Left lung (tissue), 14 donors: ENCODE measurements at places on chromosomes 12 and 14. TPM values are rescaled to one million over a fixed set of nuclear protein-coding genes. Genes with fewer than 3 reads are reported as not detected.

GRCh38 chr12:10218021-10218420 is 5.3 kb downstream of the GABARAPL1 start:
- DNase-seq, result no peak

GRCh38 chr12:14303661-14304155 is 61.8 kb upstream of the ATF7IP start:
- no peak for DNase-seq

DNA sequence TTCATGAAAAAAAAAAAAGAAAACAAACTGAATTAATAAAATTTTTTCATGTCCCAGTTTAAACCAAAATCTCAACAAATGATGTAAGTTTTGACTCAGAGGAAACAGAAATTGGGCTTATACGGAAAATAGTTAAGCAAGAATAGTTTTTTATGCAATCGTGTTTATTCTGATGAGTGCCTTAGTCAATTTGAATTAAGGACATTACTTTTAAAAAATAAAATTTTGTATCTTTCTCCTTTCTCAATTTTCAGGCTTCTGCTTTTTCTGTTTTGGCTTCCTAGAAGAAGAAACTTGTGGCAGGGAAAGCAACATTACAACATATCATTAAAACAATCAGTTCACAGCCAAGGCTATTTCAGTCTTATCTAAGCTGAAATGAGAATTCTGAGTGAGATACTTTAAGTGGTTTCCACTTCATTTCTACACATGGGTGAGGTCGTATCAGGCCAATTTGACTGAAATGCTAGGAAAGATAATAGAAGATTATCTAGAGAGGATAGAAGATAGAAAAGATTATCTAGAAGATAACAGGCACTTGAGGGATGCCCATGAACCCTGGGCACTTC is 52.4 kb downstream of the BCL2L14 start:
- DNase-seq, result no peak

DNA sequence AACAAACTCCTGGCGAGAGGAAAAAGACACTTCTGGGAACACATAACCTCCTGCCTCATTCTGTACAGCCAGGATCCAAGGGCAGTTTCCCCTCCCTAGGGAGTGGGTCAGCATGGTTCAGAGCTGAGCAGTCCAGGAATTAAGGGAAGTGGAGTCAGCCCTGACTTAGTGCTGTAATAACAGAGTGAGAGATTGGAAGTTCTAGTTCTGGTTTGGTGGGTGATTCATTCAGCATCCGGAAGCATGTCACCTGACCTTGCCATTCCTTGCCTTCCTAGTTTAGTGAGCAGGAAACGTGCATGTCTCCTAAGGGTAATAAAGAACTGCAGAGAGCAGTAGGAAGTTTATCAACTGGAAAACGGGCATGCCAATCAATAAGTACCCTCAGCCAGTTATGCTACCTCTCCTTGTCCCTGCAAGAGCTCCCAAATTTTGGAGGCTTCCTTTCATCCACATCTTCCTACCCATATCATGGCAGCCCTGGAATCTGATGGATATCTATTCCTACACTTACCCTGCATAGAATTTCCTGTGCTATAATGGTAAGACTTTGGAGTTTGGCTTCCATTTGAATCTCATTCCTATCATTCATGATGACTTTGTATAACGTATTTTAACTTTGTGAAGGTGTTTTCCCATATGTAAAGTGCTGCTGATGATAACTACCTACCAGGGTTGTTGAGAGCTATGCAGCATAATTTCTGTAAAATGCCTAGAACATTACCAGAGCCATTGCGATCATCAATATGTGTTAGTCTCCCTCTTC is 28.5 kb upstream of the MAGOHB start:
- no peak for DNase-seq

DNA sequence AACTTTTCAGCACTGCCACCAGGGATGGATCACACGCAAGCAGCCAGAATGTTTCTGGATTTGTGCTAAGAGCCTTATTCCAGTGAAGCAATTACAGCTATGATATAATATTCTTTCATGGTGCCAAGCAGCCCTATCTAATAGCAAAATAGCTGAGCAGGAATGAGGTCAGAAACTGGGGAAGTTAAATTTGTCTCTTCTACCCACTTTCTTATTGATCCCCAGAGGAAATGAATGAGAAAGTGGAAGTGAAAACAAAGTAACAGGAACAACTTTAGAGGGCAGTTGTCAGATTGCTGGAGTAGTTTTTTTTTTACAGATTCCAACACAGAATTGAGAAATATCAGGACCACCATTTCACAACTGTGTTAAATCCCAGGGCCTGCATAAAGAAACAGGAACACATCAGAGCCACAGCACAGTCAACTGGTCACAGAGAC is 44.8 kb downstream of the GCH1 start:
- no peak for DNase-seq

- DNase-seq, result no peak
Observed at GRCh38 chr12:105461271-105461943, 130.9 kb downstream of the C12orf75 start.

- no peak for DNase-seq
Observed at GRCh38 chr12:13049816-13050215, 5.6 kb downstream of the FAM234B start.

DNA sequence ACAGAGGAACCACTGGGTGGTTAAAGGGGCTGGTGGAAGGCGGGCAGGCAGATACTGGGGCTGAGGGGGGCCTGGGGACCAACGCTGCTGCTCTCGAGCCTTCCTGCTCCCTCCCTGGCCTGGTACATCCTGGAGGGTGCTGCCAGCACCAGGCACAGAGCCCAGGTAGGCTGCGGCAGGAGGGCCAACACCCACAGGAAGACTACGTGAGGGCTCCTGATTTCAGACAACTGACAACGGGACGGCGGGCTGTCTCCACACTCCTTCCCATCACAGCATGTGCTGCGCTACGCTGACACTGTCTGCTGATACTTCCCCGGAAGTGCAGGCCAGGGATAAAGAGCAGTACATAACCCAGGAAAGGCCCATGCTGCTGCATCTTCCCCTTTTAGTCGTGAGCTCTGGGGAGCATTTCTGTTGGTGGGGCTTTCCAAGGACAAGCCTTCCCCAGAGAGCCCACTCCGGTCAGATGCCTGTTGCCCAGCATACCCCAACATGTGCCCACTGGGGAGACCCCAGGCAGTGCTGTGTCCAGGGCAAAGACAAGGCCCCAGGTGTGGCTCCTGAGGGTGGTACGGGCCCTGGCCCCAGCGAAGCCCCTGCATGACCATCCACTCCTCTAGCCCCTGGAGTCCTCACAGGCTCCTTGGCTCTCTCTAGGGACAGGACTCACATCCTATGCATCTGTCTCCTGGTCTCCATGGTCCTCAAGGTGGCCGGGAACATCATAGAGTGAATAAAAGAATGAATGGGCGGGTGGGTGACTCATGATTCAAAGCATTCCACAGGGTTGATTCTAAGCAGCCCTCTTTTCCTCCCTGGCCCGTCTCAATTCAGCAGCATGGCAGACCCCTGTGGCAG is 38.0 kb downstream of the CHGA start:
- DNase-seq, result peak; percentile 51

DNA sequence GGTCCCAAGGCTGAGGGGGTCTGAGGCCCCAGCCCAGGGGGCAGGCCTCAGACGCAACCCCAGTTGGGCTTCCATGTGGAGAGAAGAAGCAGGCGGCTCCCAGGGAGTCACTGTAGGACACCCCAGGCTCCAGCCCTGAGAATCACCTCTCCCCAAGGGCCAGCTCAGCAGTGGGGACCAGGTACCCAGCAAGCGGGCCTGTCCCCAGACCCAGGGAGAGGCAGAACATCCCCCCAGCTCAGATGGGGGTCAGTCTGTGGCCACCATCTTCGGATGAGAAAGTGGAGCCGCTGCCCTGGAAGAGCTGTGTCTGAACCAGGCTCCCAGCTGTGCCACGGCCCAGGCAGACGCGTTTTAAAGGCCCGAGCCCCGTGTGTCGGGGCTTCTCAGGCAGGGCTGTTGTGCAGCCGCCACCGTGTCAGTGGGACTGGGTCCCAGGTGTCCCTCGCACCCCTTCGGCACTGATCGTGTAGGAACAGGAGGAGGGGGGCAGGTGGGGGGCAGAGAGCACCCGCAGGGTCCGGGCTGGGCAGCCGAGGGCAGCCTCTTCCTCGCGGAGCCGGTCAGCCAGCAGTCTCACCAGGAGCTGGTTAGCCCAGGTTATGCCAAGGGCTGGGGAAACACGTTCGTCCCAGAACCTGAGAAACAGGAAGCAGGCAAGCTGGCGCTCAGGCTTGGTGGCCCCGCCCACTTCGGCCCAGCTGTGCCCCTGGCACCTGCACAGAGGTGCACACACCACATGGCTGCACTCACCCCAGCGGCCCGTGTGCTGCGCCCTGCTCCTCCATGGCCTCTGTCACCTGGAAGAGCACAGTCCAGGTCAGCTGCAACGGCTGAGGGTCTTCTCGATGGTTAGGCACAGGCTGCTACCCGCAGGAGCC is 16.6 kb downstream of the XRCC3 start:
- peak; percentile 77 for DNase-seq

GRCh38 chr12:116332705-116333380 is 55.4 kb upstream of the MED13L start:
- no peak for DNase-seq

DNA sequence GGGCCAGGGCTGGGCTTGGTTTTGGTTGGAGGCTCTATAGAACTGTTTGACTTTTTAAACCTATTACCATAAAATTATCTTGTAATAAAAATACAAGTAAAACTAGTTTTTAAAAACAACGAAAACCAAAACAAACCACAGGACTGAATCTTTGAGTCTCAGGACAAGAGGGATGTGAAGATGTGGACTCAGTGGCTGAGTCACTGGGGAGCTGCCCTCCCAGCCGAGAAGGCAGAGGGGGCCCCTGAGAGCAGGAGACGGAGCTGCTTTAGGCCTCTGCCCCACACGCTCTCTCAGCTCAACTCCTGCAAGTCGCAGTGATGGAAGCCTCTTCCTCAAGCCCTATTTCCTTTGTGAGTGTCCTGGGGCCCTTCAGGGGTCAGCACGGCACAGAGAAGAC is 59.0 kb downstream of the CDC42BPB start:
- no peak for DNase-seq

- no peak for DNase-seq
Observed at GRCh38 chr14:68651652-68652432, 141.0 kb downstream of the ZFP36L1 start.

- no peak for DNase-seq
Observed at GRCh38 chr14:89401241-89401640, 15.8 kb downstream of the FOXN3 start.

GRCh38 chr12:21607701-21608100 is 3.1 kb upstream of the GYS2 start:
- DNase-seq, result no peak

DNA sequence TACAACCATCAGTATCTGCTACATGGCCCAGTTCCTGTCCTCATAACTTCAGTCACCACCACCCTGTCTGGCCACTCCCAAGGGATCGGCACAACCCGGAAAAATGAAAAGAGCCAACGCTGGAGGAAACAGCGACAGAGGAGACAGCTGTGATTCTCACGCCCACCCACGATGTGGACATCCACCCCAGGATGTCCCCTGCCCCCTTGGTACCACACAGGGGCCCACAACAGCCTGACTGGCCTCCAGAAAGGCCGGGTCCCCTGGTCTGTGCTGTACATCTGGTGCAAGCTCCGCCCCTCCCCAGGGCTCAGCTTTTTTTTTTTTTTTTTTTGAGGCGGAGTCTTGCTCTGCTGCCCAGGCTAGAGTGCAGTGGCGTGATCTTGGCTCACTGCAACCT is 12.5 kb downstream of the RPS6KL1 start:
- no peak for DNase-seq

GRCh38 chr14:98909251-98909944 is 362.6 kb downstream of the BCL11B start:
- DNase-seq, result no peak

GRCh38 chr14:58635091-58635830 is 2.5 kb upstream of the DACT1 start:
- DNase-seq, result no peak

Gene SPIC
- total RNA-seq, result 0.39 TPM

Gene LRFN5
- 2.3 TPM for total RNA-seq

Gene WSCD2
- total RNA-seq, result 0.29 TPM

Gene SNRNP35
- 22.6 TPM for total RNA-seq

Gene HOTAIR
- total RNA-seq, result not detected

Gene IQSEC3
- total RNA-seq, result 1.4 TPM

Gene INSM2
- total RNA-seq, result not detected

Gene TPPP2
- total RNA-seq, result not detected

Gene BCL11B
- total RNA-seq, result 1.4 TPM
